A549 treated with Hydrocortisone at 1 μM for 4 hours (cell line): ENCODE measurements at places on chromosomes 1 and 21. TPM values are rescaled to one million over a fixed set of nuclear protein-coding genes. Genes with fewer than 3 reads are reported as not detected.

Gene NT5C1A
- not detected in 5 replicates for total RNA-seq

Gene PRKAA2
- 1.5 to 2.3 TPM (median 1.8 TPM) in 5 replicates for total RNA-seq

Gene OLFML3
- 3.8 to 4.3 TPM (median 4.0 TPM) in 5 replicates for total RNA-seq

Gene TTLL10
- not detected in 5 replicates for total RNA-seq

Gene LHX8
- total RNA-seq = 0.69 to 1.3 TPM (median 1.3 TPM) in 5 replicates

Gene FCAMR
- total RNA-seq = 0.08 TPM in 1 of 5 replicates, not detected in the others

Gene C8A
- total RNA-seq = not detected in 5 replicates

Gene LCE3D
- total RNA-seq = 2.6 to 3.6 TPM (median 3.1 TPM) in 5 replicates

Gene TMEM51
- total RNA-seq = 27.4 to 30.8 TPM (median 29.9 TPM) in 5 replicates

Gene ZBTB17
- 10.2 to 12.9 TPM (median 11.9 TPM) in 5 replicates for total RNA-seq

Gene KLF17
- 0.32 to 0.76 TPM (median 0.47 TPM) in 5 replicates for total RNA-seq

Gene SPATA46
- total RNA-seq = not detected in 5 replicates

Gene IGSF5
- not detected in 5 replicates for total RNA-seq

Gene CCDC27
- not detected in 5 replicates for total RNA-seq

Gene FLAD1
- 38.8 to 45.4 TPM (median 43.8 TPM) in 5 replicates for total RNA-seq

Gene FCGR3B
- not detected in 5 replicates for total RNA-seq

Gene GPR37L1
- 0.13 to 0.30 TPM (median 0.14 TPM) in 5 replicates for total RNA-seq

Gene MAN1C1
- total RNA-seq = 0.35 to 0.77 TPM (median 0.44 TPM) in 5 replicates

Gene FAM151A
- total RNA-seq = 0.15 to 0.29 TPM (median 0.24 TPM) in 5 replicates

Gene LMNA
- 697 to 752 TPM (median 725 TPM) in 5 replicates for total RNA-seq

Gene GPATCH4
- total RNA-seq = 60.8 to 107 TPM (median 64.5 TPM) in 5 replicates
